ENCODE measurements at places on chromosomes 1 and 21. TPM values are rescaled to one million over a fixed set of nuclear protein-coding genes. Genes with fewer than 3 reads are reported as not detected.

DNA sequence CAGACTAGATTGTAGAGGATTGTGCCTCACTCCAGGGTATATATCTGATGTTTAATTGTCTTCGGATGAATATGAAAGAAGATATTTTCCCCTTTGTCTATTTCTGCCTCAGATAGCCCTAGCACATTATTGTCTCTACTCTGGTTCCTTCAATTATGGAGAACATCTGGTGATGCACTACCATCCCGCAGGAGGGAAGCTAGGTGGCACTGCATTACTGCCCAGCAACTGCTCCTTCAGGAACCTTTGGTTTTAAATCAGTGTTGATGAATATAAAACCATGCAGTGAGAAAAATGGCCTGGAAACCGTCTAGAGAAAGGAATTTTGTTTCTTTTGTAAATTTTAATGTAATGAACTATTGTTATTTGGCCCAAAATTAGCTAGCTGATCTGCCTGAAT lies 68.5 kb downstream of the GPR88 start:
- no peaks in the 10 kb centered on the region for H3K4me1 ChIP-seq
- no peaks in the 10 kb centered on the region for H3K36me3 ChIP-seq
- H3K27ac ChIP-seq = no peak overlapping the region

DNA sequence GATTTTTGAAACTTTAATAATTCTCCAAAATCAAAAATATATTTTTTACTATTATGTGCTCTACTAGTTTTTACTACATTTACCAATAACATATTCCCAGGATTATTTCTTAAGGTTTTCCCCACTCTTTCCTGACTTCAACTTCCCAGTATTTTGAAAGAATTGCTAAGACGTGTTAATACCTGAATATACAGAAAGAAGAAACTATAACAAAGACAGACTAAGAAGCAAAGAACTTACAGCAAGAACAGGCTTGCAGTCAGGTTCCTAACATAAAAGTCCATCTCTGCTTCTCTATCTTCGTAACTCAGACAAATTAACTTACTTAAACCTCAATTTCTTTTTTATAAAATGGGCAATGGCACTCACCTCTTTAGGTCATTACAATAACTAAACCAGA lies 63.2 kb downstream of the SRSF11 start:
- H3K4me1 ChIP-seq = no peaks in the 10 kb centered on the region
- H3K4me3 ChIP-seq = no peak overlapping the region

DNA sequence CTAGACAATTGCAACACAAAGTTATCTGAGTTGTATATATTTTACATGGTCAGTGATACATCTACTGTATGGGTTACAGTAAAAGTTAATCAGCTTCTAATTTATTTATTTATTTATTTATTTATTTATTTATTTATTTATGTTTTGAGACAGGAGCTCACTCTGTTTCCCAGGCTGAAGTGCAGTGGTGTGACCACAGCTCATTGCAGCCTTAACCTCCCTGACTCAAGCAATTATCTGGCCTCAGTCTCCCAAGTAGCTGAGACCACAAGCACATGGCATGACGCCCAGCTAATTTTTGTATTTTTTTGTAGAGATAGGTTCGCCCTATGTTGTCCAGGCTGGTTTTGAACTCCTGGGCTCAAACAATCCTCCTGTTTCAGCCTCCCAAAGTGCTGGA lies 241.6 kb downstream of the PTPRC start:
- DNase-seq = no peak
- no peaks in the 10 kb centered on the region for H3K4me1 ChIP-seq
- no peak overlapping the region for H3K27ac ChIP-seq
- no peak overlapping the region for H3K4me3 ChIP-seq
- H3K27me3 ChIP-seq = no peaks in the 10 kb centered on the region

- DNase-seq = peak; percentile 69
- H3K27ac ChIP-seq = no peak overlapping the region
- no peaks in the 10 kb centered on the region for H3K36me3 ChIP-seq
Measured at GRCh38 chr1:153352523-153352922, 3.9 kb upstream of the PGLYRP4 start.

- no peak overlapping the region for H3K4me3 ChIP-seq
- no peaks in the 10 kb centered on the region for H3K36me3 ChIP-seq
- H3K27ac ChIP-seq = no peak overlapping the region
- no peaks in the 10 kb centered on the region for H3K4me1 ChIP-seq
- DNase-seq = no peak
Measured at GRCh38 chr1:112983537-112984131, 27.6 kb upstream of the SLC16A1 start.

DNA sequence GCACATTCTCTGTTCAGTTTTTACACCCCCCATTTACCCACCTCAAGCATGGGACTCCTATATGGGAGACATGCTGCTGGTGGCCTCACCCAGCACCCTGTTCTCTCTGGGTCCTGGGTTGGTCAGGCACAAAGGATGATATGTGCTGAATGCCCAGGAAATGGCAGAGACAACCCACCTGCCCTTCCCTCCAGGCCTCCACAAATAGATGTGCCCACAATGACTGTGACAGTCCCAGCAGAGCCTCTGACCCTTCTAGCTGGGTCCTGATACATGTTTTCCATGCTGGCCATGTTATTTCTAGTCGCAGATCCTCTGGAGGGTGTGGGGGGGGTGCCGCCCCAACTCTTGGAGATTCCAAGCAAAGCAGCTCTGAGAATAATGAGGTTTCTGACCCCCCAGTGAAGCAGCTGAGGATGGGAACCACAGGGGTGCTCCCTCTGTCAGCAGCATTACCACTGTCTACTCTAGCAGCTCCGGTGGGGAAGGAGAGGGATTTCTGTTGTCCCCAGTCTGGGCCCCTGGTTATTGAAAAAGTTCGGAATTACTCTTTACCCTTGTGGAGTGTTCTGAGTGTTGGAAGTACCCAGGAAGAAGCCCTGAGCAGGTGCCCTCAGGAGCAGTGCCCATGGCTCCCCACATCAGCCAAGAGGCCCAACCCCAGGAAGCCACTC lies 1.2 kb upstream of the CCDC28B start:
- DNase-seq = no peak
- H3K4me3 ChIP-seq = no peak overlapping the region
- H3K27ac ChIP-seq = no peak overlapping the region
- H3K27me3 ChIP-seq = no peaks in the 10 kb centered on the region

DNA sequence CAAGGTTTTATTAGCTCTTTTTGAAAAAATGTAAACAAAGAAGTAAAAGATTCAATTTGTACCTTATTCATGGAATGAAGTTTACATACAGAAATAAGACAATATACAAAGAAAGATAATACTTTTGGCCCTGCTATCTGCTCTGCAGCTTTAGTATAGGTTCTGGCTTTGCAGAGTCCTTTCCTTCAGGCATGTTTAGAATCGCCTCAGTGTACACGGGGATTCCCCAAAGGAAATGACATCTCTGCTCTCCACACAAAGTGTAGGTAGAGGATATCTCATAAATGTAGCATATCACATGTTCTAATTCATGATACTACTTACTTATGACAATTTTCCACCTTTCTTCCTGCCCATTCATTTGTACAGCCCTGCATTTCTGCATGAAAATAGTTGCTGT lies 222.6 kb upstream of the DPYD start:
- H3K4me3 ChIP-seq = no peak overlapping the region
- H3K36me3 ChIP-seq = no peaks in the 10 kb centered on the region
- H3K4me1 ChIP-seq = no peaks in the 10 kb centered on the region

DNA sequence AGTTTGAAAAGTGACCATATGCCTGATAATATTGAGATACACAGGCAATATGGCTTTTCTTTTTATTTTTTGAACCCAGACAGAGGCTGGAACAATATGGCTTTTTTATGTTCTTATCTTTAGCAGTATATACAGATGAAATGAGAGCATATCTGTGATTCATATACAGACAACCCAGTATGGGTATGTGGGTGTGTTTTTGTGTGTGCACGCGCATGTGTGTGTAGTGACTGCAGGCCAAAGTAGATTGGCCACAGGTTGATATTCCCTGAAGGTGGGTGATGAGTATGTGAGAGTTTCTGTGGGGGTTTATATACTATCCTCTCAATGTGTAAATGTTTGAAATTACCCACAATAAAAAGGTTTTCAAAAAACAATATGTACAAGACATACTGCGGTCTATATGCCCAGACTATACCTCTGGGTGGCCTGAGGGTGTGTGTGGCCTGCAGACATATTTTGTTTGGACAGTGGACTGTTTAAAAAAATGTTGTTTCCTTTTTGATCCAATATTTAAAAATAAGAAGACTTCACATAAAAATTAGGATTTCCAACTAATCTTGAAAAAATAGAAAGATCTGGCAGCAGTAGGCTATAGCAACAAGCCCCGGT lies 26.3 kb upstream of the TIAM1 start:
- no peak for DNase-seq
- H3K4me1 ChIP-seq = no peaks in the 10 kb centered on the region
- no peaks in the 10 kb centered on the region for H3K27me3 ChIP-seq
- no peak overlapping the region for H3K27ac ChIP-seq

DNA sequence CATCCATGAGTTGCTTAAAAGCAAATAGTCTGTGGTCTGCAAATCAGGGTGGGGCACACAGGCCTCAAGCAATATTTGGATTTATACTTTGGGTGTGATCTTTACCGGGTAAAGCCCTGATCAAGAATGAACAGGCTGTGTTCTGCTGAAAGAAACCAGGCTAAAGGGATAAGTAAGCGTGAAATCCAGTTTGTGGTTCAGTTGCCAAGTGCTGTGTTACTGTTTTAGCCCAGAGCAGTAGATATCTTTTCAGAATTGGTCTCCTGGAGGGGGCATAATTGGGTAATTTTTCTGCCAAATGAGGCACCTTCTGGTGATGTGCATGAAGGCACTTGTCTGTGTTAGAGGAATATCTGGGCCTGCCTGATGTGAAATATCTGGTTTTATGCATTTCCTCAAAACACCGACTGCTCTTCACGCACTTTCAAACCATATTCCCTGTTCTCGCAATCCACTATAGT lies 21.4 kb downstream of the AIM2 start:
- DNase-seq = no peak
- no peak overlapping the region for H3K27ac ChIP-seq
- peaks cover 42% of the 10 kb centered on the region for H3K36me3 ChIP-seq
- H3K4me3 ChIP-seq = no peak overlapping the region

- no peak overlapping the region for H3K4me3 ChIP-seq
- no peaks in the 10 kb centered on the region for H3K4me1 ChIP-seq
- no peaks in the 10 kb centered on the region for H3K36me3 ChIP-seq
Measured at GRCh38 chr1:164609089-164609488, 50.1 kb downstream of the PBX1 start.

DNA sequence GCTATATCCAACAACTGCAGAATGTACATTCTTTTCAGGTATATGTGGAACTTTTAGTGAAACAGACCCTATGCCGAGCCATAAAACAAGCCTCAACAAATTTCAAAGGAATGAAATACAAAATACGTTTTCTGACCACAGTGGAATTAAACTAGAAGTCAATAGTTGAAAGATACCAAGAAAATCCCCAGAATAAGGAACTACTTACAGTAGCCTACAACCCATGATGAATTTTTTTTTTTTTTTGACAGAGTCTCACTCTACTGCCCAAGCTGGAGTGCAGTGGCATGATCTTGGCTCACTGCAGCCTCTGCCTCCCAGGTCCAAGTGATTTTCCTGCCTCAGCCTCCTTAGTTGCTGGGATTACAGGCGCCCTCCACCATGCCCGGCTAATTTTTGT lies 83.4 kb downstream of the RUNX3 start:
- H3K4me3 ChIP-seq = no peak overlapping the region
- H3K27ac ChIP-seq = no peak overlapping the region
- no peak for DNase-seq
- no peaks in the 10 kb centered on the region for H3K27me3 ChIP-seq

DNA sequence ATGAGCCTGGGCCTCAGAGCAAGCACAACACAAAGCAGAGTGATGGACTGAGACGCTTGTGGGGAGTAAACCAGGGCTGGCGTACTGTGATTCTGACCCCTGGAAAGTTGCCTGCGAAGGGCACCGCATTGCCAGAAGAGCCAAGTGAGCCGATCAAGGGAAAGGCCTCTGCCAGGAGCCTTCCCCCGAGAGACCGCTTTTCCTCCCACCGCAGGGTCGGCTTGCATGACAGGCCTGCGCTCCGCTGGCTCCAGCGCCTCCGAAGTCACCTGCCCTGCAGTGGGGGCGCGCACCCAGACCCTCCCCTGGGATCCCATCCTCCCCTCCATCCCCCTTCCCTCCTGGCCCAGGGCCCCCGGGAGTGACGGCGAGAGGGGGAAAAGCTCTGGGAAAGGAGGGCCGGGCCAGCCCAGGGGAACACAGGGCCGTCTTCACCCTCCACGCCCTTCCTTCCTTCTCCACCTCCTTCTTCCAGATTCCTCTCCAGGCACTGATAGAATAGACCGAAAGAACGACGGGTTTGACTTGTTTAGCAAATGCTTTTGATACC lies 165.0 kb downstream of the TRIM33 start:
- H3K27me3 ChIP-seq = no peaks in the 10 kb centered on the region
- DNase-seq = no peak
- H3K4me3 ChIP-seq = peak overlapping the region; percentile 57
- H3K4me1 ChIP-seq = peaks cover 44% of the 10 kb centered on the region
- H3K36me3 ChIP-seq = no peaks in the 10 kb centered on the region

GRCh38 chr1:228347181-228347580 lies 59.5 kb downstream of the TRIM11 start:
- no peak for DNase-seq
- no peaks in the 10 kb centered on the region for H3K27me3 ChIP-seq
- H3K36me3 ChIP-seq = no peaks in the 10 kb centered on the region
- H3K4me3 ChIP-seq = no peak overlapping the region
- no peak overlapping the region for H3K27ac ChIP-seq

DNA sequence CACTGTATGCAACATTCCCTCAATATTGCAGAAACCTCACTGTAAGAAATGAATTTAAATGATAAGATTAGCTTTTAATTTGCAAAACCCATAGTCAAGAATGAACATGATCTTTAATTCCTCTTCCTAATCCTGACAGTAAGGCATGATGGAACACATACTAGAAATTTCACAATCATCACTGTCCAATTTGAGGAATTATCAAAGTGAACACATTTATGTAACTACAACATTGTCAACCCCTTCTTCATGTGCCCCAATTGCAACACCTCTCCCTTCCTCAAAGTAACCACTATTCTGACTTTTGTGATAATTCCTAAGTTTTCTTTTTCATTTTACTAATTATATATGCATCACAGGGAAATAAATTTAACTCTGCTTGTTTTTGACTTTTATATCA lies 103.1 kb downstream of the LHX8 start:
- DNase-seq = no peak
- H3K27me3 ChIP-seq = no peaks in the 10 kb centered on the region
- H3K36me3 ChIP-seq = no peaks in the 10 kb centered on the region
- H3K4me1 ChIP-seq = no peaks in the 10 kb centered on the region

- no peaks in the 10 kb centered on the region for H3K27me3 ChIP-seq
- DNase-seq = no peak
- no peak overlapping the region for H3K4me3 ChIP-seq
- no peaks in the 10 kb centered on the region for H3K4me1 ChIP-seq
Measured at GRCh38 chr1:221573756-221574155, 168.1 kb downstream of the DUSP10 start.

GRCh38 chr1:12496154-12496961 lies 121.7 kb downstream of the DHRS3 start:
- H3K4me3 ChIP-seq = no peak overlapping the region
- no peaks in the 10 kb centered on the region for H3K27me3 ChIP-seq
- H3K4me1 ChIP-seq = peaks cover 7% of the 10 kb centered on the region
- H3K36me3 ChIP-seq = peaks cover 6% of the 10 kb centered on the region

Gene DMBX1
- total RNA-seq = not detected

Gene LCE1A
- total RNA-seq = not detected

Gene CHI3L1
- total RNA-seq = not detected

Gene PLA2G2C
- not detected for total RNA-seq

Gene SLAMF8
- 4.0 TPM for total RNA-seq

Gene MATN1
- 0.91 TPM for total RNA-seq

Gene AADACL4
- not detected for total RNA-seq

Gene TENT5C
- total RNA-seq = 4.1 TPM

Gene LRIG2
- total RNA-seq = 8.2 TPM
